ENCODE measurements at places on chromosomes 3 and 15.

GRCh38 chr3:123559040-123559861, 25.6 kb downstream of the HACD2 start:
- DNase-seq: no peak

- no peak for DNase-seq
These were observed 20.8 kb upstream of the CNTN6 start for GRCh38 chr3:1072041-1072440.

DNA sequence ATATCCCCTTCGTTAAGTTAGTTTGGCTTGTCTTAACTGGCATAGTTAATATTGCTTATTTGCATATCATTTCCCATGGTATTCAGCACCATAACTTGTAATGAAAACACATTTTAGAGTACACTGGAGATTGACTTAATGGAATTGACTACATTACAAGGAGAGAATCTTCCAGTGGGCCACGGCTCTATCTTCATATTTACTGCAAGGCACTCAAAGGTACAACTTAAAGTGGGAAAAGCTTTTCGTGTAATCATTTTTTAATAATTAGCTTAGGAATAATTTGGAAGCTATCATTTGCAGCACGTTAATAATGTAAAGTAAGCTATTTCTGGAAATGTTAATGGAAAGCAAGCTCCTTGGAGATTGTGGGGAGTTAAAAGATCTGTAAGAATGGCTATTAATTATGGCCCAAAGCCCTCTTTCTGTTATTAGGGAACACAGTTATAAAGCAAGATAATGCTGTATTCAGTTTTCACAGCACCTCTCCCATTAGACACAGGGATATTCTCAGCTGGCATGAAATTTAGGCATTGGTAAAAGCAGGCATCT, 551.5 kb upstream of the RGMA start:
- no peak for DNase-seq

DNA sequence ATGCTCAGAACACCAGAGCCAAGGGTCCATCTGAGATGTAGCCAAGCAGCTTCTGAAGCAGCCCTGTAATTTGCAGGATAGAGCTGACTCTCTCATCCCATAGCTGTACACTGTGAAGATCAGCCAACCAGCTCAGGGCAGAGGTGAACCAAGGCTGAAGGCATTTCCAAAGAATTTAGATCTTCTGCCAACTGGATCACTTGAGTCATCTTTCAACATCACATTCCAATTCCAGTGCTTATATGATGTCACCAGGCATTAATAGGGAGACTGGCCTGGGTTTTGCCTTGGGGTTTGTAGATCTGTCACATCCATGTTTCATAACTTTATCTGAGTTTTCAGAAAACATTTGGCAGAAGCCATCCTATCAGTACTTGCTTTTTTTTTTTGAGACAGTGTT, 98.2 kb downstream of the NR2F2 start:
- no peak for DNase-seq

DNA sequence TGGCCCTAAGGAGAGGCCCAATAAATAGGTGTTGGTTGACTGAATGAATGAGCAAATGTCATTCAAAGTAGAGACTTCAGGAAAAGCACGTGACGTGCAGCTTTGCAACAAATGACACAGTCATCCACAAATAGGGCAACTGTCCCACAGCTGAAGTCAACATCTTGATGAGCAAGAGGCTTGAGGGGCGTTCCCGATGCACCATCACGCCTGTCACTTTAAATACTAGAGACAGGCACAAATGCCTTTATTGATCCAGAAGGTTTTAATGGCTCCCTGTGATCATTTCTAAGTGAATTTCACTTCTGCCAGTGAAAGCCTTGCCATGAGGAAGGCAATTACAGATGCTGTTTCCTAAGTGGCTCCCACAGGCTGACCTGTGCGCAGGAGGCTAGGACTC, 43.6 kb downstream of the ABTB1 start:
- DNase-seq: no peak

DNA sequence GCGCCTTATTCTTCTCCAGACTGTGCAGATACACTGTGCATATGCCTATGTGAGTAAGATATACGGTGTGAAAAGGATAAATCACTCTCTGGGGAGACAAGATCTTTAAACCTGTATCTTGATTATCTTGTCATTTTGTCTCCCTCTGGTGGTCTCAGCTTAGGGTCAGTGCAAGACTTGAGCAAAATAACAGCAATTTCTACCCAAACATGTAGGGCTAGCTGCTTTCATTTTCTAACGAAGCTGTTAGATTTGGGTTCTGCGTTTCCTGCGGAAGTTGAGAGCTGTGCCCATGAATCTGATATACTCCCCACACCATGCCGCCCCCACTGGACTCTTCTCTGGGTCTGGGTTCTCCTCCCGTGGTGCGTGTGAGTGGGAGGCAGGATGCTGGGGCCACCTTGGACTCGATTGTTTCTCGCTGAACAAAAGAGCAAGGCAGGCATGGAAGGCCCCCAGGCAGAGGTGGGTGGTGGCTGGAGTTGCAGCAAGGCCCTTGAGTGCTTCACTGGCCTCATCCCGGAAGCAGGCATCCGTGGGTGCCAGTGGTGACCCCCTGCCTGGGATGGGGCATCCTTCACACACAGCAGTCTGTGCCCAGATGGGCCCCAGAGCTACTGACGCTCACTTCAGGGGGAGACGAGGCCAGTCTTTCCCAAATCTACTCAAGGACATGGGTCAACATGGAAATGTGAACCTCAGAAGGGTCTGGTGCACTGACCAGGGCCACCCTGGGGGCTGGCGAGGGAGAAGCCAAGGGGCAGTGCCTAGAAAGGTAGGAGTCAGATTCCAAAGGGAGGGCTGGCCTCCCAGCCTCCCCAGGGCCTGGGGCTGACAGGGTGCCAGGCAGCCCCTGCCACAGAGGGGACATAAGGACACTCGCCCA, 179.6 kb downstream of the NSMCE3 start:
- no peak for DNase-seq

- DNase-seq: no peak
These were observed 67.0 kb upstream of the CADPS start for GRCh38 chr3:62942227-62942626.
